Esophagus squamous epithelium (tissue), 5 donors: ENCODE measurements at places on chromosomes 5 and 9.

GRCh38 chr5:158414333-158414762 lies 555.4 kb upstream of the CLINT1 start:
- DNase-seq: no peak

DNA sequence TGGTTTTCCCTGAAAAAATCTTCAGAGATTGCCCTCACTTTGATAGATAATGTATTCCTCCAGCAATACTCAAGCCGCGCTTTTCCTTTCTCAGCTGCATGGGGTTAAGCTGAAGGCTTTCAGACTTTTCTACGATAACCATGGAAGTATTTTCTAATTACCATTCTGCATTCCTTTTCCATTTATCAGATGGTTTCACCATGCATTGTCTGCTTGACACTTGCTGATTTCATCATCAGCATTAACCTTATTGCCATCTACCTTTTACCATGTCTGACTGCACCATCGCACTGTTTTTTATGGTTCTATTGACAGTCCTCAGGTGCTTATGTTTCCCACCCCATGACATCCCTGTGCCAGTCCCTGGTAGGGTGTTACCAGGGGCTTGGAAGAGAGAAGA lies 91.6 kb downstream of the DMAC1 start:
- DNase-seq: no peak

DNA sequence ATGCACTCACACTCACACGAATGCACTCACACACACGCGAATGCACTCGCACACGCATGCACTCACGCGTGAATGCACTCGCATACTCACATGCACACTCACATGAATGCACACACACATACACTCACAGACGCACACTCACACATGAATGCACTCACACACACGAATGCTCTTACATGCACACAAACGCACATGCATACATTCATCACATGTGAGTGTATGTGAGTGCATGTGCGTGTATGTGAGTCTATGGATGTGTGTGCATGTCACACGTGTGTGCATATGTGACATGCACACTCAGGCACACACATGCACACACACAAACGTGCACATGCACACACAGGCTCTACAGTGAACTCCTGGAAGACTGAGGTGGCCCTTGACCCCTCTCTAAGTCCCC lies 121.7 kb downstream of the ADAMTS2 start:
- DNase-seq: no peak

DNA sequence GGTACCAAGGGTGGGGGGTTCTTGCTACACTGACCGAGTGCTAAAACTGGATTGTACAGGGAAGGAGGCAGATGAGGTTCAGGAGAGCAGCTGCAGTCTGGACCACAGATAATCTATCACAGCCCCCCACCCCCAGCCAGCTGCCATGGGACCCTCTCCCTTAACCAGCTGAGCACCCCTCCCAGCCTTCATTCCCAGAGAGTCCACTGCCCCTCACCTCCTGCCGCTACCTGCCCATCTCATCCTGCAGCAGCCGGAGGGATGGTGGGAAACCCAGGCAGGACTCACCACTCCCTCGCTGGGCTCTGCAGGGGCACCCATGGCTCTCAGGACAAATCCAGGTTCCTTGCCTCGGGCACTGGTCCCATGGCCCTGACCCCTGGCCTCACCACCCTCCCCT lies 66.7 kb downstream of the MRPL36 start:
- no peak for DNase-seq

DNA sequence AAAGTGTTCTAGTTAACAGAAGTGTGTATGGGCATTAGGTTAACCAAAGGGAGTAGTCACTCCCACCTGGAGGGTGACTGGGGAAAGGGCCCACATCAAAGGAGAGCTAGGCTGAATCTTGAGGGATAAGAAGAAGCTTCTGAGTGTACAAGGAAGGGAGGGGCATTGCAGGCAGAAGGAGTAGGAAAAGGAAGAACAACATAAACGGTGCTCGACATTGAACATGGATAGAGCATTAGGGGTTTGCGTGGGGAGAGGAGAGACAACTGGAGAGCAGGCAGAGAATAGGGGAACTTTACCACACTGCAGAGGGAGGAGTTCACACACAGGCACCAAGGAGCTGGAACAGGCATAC lies 5.3 kb upstream of the GLRX start:
- DNase-seq: no peak

DNA sequence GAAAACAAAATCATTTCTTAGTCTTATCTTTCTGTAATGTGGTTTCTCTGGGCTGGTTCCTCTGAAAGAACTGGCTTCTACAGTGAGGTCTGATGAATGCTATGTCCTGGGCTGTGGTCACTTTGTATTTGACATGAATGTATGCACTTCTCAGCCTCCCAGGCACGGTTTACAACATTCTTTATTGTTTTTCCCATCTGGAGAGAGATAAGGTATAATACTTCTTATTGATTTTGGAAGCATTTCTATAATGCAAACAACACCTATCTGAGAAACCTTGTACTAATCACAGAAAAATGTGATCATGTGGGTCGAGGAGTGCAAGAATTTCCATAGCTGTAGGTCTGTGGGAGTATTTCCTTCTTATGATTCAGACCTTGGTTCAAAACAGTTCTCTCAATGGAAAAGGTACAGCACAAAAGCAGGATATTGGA lies 46.9 kb downstream of the ACTBL2 start:
- DNase-seq: no peak

- no peak for DNase-seq
Measured at GRCh38 chr5:16178745-16179372, 732 bp downstream of the MARCHF11 start.

DNA sequence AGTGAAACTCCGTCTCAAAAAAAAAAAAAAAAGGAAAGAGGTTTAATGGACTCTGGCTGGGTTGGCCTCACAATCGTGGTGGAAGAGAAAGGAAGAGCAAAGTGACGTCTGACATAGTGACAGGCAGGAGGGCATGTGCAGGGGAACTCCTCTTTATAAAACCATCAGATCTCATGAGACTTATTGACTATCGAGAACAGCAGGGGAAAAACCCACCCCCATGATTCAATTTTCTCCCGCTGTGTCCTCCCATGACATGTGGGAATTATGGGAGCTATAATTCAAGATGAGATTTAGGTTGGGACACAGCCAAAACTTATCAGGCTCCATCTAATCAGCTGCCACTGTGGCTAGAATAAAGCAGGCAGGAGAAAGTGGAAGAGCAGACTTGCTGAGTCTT lies 610.4 kb upstream of the NUDT12 start:
- no peak for DNase-seq

- no peak for DNase-seq
Measured at GRCh38 chr9:94156348-94157049, 72.2 kb downstream of the PTPDC1 start.

DNA sequence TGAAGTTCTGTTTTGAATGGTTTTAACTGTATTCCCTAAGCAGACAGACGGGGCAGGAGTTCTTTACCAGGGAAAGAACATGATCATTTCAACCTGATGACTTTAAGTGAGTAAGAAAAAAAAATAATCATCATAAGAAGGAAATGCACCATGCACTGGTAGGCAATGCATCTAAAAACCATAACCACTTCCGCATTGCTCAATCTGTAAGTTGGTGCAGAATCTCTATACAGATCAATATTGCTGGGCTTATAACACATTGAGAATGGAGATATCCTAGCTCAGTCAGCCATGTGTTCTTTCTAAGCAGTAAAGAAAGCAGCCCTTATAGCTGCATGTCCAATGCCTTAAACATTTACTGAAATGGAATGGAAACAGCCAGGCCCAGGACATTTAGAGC lies 407.1 kb upstream of the DMAC1 start:
- no peak for DNase-seq

- no peak for DNase-seq
Measured at GRCh38 chr9:237858-238345, 23.2 kb downstream of the DOCK8 start.
